ENCODE measurements at places on chromosomes 5 and 9. TPM values are rescaled to one million over a fixed set of nuclear protein-coding genes. Genes with fewer than 3 reads are reported as not detected.

Gene LCNL1
- polyA plus RNA-seq = 0.92 TPM

Gene ECM2
- polyA plus RNA-seq = 21.1 TPM

DNA sequence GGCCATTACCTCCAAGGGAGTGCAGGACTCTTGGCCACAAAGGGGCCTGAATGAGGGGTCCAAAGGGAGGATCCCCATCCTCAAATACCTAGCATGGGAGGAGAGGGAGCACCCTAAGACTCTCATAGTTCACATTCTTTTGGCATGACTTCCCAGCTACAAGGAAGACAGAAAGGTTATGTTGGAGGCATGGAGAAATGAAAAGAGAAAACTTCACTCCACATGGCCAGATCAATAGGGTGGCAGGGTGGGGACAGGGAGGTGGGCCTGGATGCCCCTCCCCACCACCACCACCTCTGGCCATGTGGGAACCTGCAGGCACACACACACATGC is 97.6 kb downstream of the PAX5 start:
- DNase-seq = no peak

- DNase-seq = peak; percentile 63
Observed at GRCh38 chr5:176596689-176597416, 13.1 kb downstream of the GPRIN1 start.

DNA sequence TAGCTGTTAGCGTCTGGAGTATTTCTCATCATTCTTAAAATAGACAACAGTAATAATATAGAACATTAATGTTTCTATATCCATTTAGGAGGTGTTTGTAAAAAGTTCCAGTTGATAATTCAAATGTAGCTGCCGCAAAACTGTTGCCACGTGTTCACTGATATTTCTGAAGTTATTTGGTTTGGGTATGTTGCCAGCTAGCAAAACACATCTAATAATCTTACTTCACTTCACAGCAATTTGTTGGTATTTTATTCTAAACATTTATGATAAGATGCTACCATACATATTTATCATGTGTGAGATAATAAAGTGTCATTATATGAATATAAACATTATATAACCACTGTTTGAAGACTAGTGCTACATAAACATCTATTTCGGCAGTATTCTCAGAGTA is 101.6 kb downstream of the CDH12 start:
- DNase-seq = no peak

Gene NUP155
- 17.2 TPM for polyA plus RNA-seq

DNA sequence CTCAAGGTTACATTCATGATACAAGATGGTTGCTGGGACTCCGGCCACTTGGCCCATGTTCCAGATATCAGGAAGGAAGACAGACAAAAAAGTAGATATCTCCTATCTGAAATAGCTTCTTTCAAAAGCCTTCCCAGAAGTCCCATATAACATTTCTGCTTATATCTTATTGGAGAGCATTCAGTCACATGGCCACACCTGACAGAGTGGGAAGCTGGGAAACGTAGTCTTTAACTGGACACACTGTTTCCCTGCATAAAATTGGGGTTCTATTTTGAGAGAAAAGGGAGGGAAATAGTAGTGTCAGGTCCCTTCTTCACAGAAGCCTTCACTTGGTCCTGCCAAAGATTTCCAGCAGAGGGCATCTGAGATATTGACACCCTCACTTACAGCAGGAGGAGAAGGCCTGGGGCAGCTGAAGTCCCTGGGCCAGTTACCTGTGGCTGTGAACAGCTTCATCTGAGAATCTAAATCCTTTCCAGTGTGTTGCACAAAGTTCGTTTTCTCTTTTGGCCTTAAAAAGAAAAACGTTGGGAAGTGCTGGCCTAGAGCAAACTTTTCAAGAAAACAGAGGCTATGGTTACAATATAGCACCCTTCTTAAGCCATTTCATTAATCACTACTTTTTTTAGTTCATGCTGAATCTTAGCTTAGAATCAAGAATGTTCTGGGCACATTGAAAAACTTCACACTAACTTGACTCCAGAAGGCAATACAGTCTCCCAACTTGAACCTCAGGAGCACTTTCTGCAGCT is 33.5 kb downstream of the SPEF2 start:
- DNase-seq = peak; percentile 16

DNA sequence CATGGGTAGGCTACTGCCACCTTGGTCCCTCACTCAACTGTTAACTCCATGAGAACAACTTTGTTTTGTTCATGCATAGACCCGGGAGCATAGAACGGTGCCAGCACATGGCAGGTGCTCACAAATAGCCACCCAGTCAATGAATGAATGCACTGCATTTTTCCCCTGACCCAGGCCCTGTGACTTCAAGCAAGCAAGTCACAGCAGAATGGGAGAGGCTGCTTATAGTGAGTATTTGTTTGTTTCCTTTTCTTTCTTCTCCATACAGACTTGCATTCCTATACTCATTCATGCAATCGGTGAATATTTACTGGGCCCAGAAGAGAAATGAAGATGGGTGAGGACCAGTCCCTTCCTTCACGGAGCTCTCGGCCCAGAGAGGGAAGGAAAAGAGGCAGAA is 62.0 kb downstream of the SHB start:
- no peak for DNase-seq

Gene TUSC1
- polyA plus RNA-seq = 13.7 TPM

- no peak for DNase-seq
Observed at GRCh38 chr9:117927354-117927753, 223.2 kb downstream of the TLR4 start.

DNA sequence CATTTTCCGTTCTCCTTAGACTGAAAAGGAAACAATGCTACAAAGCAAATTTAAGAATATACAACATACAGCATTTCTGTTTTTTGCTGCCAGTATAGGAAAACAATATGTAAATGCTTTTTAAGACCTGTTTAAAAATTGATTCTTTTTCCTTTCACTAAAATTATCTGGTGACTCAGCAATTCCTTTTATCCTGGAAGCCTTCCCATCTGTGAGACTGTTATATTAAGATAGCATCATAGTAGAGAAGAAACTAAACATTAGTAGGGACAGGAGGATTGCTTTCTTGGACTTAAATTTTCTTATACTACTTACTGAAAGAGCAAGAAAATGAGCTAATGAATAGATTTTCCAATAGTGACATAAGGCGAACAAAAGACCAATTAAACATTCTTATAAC is 30.0 kb upstream of the GPR21 start:
- peak; percentile 5 for DNase-seq

DNA sequence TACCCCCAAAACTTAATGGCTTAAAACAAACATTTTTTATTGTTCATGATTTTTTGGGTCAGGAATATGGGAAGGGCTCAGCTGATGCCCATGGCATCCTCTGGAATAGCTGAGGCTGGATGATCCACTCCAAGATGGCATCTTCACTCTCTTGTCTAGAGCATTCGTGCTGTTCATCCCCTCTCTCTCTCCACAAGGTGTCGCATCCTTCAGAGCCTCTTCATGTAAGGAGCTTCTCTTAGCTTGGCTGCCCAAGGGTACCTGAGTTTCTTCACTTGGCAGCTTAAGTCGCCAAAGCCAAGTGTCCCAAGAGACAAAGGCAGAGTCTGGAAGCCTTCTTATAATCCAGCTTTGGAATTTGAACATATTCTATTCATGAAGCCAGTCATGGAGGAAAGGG is 294.7 kb downstream of the CHSY3 start:
- peak; percentile 2 for DNase-seq
